AG08395 (cell line): ENCODE measurements at places on chromosomes 1 and 21.
A peak's percentile ranks its signal among the peaks of the same experiment; 100 is the strongest.

DNA sequence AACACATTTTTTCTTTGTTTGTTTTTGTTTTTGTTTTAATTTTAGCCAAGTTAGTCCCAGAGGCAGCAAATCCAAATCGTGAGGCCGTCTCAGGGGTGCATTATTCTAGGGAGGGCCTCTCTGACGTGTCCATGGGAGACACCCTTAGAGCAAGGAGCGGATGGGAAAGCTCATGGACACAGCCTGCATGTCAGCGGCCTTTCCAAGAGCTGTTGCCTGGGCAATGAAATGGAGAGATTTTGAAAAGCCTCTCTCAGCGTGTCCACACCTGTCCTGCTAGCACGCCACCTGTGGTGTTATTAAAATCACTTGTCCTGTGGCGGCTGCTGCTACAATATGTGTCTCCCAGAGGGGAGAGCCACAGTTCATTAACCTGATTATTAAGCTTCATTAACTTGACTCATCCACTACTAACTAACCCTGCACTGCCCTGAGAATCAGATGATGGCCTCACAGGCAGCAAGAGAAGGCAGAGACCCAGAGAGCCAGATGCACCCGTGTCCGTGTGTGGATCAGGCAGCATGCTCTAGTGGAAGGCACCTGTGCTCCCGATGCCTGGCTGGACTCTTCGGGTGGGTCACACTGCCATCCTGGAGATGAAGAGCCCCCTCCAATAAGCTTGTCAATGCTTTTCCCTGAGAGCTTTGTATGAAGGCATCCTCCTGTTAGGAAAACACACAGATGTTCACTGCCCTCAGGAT, 133.3 kb downstream of the PGBD5 start:
- no peak for DNase-seq

- no peak for DNase-seq
Observed at GRCh38 chr21:33690874-33691273, 48.6 kb downstream of the ITSN1 start.

- no peak for DNase-seq
Observed at GRCh38 chr1:1628754-1629429, 3.1 kb upstream of the MMP23B start.

- DNase-seq, result peak; percentile 32
Observed at GRCh38 chr1:38009088-38009840, 3.3 kb upstream of the UTP11 start.

GRCh38 chr1:168991667-168992475, 114.6 kb upstream of the ATP1B1 start:
- DNase-seq, result no peak

- DNase-seq, result no peak
Observed at GRCh38 chr1:8746554-8746953, 70.9 kb downstream of the RERE start.

DNA sequence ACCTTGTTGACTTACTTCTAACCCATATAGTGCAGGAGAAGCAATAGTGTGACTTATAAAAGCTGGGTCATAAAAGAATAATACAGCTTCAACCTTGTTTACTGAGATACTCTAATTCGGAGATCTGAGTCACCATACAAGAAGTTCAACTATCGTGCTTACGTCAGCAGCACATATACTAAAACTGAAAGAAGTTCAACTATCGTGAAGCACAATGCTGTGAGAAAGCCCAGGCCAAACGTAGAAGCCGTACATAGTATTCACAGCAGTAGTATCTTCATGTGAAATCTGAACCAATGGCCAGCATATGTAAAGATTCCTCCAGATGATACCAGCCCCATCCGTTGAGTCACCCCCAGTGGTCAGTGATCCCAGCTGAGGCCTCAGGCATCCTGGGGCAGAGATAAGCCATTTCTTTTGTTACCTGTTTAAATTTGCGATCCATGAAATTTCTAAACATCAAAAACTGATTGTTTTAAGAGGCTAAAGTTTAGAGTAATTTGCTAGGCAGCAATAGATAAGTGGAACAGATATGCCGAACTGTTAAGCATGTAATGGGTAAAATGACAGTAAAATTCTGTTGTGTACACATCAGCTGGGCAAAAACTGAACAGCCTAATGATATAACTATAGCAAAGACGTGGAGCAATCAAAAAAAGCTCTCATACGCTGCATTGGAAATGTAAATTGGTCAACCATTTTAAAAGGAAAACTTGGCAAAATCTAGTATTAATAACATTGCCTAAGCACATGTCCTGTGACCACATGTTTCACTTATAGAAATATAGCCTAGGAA, 53.9 kb upstream of the SAMD13 start:
- DNase-seq, result no peak

- no peak for DNase-seq
Observed at GRCh38 chr1:101188331-101188730, 48.5 kb upstream of the S1PR1 start.

GRCh38 chr21:28762357-28762735, 230.3 kb downstream of the LTN1 start:
- no peak for DNase-seq

DNA sequence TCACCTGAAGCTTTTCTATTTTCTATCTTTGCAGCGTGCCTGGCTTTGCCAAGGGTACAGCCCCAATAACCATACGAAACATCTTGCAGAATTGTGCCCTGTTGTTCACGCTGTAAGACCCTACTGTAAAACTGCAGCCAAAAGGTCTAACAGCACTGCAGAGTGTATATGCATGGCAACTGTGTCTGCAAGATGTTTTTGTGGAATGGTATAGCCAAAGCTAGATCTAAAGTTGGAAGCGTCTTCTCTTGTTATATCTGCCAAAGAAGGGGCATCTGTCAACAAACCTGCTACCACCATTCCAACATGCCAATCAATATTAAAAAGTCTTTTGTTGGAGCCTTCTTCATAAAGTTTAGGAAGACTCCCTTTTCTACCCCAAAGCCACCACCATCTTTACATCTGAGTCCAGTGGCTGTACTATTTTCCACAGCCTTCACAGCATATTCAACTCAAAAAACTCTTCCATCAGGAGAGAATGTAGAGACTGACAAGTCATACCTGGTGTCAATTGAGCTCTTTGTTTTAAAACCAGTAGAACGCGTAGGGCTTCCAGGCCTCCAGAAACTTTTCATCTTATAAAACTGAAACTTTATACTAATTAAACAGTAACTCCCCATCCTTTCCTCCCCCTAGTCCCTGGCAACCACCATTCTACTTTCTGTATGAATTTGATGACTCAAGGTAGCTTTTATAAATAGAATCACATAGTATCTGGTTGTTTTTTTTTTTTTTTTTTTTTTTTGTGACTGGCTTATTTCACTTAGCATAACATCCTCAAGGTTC, 40.0 kb downstream of the ZSCAN20 start:
- DNase-seq, result no peak

DNA sequence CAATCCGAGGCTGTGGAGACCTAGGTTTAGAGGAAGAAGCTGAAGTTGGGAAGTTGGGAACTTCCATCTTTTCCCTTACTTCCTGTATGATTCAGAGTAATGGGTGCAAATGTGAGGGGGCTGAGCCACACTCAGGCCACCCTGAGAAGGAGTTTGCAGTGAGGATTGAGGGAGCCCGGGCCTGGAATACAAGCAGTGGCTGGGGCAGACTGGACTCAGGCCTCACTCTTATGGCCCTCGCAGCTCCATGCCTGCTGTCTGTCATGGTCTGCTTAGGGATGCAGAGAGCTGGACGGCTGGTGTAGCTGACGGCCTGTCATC, 73.7 kb upstream of the RAB4A start:
- no peak for DNase-seq

DNA sequence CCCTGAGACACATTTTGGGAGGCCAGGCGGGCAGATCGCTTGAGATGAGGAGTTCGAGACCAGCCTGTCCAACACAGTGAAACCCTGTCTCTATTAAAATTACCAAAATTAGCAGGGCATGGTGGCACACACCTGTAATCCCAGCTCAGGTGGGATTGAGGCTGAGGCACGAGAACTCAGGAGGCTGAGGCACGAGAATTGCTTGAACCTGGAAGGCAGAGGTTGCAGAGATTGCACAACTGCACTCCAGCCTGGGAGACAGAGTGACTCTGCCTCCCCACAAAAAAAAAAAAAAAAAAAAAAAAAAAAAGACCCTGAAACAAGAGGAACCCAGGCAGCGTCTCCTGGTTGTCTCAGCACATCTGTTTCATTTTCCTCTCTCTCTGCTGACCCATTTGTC, 24.2 kb downstream of the PGM1 start:
- DNase-seq, result no peak

DNA sequence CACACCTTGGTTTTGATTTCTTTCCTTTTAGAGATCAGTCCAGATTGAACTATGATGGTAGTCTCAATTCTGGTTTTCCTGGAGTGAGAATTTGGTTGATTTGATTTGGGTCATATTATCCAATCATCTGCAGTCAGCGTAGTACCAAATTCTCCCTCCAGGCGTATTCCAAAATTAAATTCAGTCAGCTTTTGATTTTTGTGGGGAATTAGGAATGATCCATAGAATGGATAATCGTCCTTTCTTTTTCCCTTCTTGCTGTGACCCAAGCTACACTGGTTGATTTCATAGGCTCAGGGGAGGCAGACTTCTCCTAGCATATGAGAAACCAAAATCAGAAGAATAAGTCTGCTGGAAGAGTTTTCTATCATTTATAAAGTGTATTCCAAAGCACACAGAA, 4.9 kb downstream of the PRCC start:
- no peak for DNase-seq

DNA sequence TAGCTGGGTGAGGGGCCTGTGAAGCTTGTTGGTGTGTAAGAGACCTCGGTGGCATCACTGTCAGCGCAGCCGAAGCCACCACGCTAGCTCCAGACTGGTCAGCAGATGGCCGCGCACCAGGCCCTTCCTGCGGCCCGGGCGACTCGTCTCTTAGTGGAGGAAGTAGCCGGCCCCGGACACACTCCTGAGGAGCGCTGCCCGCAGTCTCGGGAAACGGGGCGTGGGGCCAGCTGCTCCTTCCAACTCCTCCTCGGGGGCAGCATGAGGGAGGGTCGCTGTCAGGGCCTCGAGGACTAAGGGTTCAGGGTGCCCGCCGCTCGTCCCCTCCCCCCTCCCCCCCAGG, 20.4 kb downstream of the H3-3A start:
- DNase-seq, result peak; percentile 58

DNA sequence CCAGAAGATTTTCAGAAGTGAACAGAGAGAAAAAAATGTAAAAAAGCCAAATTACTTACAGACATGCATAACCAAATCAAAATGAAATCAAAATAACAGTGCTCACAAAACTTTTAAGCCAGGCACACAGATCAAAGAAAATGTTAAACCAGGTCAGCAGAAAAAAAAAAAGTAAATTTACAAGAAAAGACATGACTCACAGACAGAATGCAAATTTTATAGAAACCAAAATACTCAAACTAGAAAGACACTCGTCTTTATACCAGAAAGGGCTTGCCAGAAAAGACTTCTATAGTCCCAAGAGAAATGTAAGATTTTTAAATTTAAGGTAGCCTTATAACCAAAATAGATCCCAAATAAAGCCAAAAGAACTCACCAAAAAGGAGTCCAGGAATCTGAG, 86.5 kb upstream of the COG2 start:
- no peak for DNase-seq

GRCh38 chr1:101945884-101946283, 50.8 kb downstream of the OLFM3 start:
- no peak for DNase-seq

DNA sequence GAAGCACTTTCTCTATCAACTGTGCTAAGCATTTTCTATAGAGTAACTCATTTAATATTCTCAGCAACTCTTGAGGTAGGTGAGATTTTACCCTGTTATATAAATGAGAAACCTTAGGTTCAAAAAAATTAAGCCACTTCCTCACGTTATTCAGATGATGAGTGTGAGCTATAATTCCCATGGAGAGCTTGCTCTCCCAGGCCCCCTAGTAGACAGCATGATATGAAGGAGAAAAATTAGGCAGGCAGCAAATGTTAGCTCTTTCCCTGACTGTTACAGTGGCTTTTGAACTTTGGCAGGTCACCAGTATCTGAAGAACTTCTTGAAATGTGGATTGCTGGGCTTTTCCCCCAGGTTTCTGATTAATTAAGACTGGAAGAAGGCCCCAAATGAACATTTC, 753.1 kb downstream of the NCAM2 start:
- DNase-seq, result no peak

- peak; percentile 0 for DNase-seq
Observed at GRCh38 chr1:201566933-201567801, 28.2 kb downstream of the NAV1 start.
